Fibroblast of lung (primary cell): ENCODE measurements at places on chromosomes 3 and 15.

GRCh38 chr3:118425272-118425837 is 609.3 kb downstream of the IGSF11 start:
- DNase-seq, result peak; percentile 15

- DNase-seq, result no peak
Observed at GRCh38 chr3:128495435-128495970, 2.5 kb upstream of the GATA2 start.

DNA sequence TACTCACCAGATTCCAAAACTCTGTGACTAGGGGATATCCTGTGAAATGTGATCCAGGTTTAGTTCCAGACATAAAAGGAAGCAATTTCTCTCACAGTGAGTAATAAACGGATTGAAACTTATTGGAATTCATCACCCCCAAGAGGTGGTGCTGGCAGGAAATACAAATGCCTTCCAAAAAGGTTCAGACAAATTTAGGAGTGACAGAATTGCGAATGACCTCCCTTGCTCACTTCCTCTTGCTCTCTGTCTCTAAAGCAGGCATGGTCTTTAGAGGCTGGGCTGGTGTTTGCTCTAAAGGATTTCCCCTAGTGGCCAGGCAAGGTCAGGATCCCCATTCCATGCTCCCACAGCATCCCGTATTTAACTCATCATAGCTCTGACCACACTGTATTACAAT is 449.4 kb upstream of the PPP2R3A start:
- no peak for DNase-seq

GRCh38 chr3:81886081-81886480 is 124.6 kb upstream of the GBE1 start:
- peak; percentile 17 for DNase-seq

GRCh38 chr3:53144862-53145712 is 14.9 kb upstream of the RFT1 start:
- no peak for DNase-seq
